Hematopoietic multipotent progenitor cell treated with erythropoietin and hydrocortisone succinate and interleukin-3 and kit ligand, for 17 days (in vitro differentiated cells): ENCODE measurements at places on chromosomes 7 and 10.
A peak's percentile ranks its signal among the peaks of the same experiment; 100 is the strongest.

GRCh38 chr10:86265895-86266259 is 100.7 kb downstream of the GRID1 start:
- DNase-seq, result no peak

DNA sequence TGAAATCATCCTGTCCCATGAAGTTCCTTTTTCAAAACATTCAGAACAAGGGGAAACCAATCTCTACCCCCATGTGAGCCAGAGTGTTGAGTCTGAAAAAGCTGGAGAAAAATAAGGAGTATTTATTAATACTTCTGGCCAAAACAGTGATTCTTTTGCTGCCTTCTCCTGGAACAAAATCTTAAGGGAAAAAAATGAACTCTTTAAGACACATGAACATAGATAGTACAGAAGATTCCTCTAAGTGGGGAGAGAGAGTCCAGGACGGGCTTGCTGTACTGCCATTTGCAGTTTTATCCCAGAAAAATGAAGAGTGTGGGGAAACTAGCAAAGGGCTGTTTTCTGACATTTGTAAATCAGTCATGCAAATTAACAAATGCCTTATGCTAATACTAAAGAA is 173.4 kb upstream of the CELF2 start:
- DNase-seq, result no peak

DNA sequence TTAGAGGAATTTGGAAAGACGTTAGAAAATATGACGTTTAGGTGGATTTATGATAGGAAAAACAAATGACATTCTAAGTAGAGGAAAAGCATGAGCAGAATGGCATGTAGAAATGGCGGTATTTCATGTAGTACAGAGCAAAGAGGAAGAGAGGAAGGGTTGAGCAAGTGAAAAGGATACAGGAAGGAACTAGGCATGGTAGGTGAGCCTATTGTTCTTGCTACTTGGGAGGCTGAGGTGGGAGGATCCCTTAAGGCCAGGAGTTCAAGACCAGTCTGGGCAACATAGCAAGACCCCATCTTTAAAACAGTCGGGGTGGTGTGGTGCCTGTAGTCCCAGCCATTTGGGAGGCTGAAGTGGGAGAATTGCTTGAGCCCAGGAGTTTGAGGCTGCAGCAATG is 1.2 kb downstream of the GTPBP10 start:
- DNase-seq, result no peak

DNA sequence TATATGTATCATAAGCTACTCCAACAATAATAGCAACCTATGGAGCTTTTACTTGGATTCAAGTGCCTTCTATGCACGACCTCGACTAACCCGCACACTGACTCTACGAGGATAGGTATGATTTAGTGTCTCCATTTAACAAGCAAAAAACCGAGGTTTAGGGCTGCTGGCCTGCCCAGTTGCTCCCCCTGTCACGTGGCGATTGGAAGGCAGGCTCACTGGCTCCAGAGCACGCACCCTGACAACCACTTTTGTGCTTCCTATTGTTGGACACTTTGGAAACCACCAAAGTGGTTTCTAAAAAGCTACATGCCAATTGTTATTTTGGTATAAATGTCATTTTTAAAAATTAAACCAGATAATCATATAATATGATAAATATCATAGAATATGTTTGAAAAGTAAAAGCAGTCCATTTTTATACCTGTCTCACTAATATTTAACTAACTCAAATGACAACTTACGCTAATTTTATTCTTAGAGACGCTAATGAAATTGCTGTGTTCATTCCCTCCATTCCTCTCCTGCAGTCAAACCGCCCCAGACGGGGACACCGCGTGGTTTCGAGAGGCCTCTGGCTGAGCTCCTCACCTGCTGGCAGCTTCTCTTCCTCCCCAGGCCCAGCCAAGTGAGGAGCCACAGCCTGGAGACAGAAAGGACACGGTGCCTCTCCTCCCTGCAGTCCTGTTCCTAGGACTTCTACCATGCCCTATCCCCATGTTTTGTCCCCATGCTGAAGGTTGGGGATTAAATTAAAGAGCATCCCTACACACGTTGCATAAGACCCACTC is 22.2 kb upstream of the RHEB start:
- no peak for DNase-seq

GRCh38 chr7:112162142-112162766 is 43.9 kb downstream of the DOCK4 start:
- no peak for DNase-seq

DNA sequence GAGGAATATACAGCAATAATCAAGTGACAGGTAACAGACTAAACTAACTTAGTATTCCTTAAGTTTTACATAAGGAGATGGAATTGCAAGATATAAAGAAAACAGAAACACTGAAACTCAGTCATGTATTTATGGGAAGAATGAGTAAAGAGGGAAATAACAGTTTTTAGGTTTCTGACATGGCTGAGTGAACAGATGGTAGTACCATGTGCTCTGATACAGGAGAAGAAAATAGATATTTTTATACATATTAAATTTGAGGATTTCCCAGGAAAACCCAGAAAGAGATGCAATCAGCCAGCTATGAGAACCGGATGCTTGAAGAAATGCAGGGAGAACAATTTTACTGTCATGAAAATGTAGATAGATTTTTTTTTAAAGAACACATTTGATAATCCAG is 669.5 kb upstream of the GRM3 start:
- DNase-seq, result no peak

- peak; percentile 44 for DNase-seq
Observed at GRCh38 chr7:27576360-27576944, 86.2 kb downstream of the HIBADH start.

GRCh38 chr10:11910102-11910501 is 86.9 kb downstream of the PROSER2 start:
- no peak for DNase-seq

DNA sequence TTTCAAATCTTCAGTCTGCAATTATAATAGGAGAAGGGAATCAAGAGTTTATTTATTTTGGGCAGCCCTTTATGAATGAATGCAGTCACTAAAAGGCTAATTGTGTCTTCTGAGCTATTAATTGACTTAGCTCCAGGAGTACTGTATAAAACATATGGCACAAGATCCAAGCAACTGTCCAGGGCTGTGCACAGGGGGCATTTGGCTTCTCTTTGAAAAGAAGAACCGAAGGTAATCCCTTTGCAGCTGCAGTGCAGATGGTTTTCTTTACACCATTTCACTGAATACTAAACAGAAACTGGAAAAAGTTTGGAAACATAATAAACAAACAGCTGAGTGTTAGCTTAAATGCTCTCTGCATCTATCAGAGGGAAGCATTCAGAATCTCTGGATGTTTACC is 282.6 kb upstream of the LRRN3 start:
- no peak for DNase-seq

DNA sequence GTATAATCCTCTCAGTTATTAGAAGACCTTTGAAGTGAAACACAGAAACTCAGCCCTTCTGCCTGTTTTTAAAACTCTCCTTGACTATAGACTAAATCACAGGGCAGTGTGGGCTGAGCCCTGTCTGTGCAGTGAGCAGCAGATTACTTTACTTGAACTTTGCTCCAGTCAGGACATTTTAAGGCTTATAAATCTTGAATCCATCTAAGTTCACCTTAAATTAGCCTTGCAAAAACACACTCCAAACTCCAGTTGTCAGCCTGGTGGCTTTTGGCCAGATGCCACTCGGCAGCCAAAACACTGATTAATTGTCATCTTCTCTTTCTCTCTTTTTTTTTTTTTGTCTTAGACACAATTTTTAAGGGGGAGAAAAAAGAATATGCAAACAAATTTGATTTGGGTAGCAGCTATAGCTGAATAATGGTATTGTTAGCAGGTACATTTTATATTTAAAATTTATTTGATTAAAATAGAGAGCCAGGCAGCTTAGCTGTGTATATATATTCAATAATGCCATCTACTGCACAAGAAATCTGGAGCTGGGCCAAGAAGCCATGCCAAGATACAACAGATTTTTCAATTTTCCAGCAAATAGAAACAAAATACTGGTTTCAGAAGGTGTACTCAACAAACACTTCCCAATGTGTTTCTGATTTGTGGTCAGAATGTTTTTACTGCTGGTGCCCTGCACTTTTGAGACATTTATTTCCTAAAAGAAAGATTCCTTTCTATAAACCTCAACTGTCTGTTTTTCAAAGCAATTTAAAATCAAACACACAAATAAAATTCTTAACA is 247.7 kb downstream of the TFEC start:
- DNase-seq, result no peak

DNA sequence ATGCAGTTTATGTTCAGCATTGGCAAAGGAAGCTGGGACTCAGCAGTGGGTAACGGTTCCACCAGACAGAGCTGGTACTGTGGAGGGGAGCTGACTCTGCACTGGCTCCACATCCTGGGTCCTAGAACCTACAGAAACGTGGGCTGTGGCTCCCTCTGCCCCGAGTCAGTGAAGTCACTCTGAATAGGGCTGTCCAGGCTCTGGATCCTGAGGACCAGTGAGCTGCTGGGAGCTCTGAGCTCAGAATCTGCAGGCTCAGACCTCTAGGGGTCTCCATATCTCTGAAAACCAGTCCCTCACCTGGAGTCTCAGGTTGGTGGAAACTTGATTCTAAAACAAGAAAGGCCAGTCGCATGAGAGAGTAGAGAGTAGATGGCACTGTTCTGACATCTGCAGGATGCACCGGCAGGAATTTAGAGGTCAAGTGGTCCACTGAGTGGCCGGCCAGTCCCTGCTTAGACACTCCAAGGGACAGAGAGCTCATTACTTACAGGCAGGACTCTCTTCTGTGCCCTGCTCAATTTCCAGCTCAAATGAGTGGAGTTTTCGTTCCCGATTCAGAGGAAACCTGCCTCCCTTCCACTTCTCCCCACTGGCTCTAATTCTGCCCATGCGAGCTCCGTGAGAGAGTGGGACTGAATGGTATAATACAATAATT is 18.6 kb downstream of the NPFFR1 start:
- no peak for DNase-seq

- DNase-seq, result no peak
Observed at GRCh38 chr7:23210506-23210905, 28.7 kb downstream of the NUP42 start.

DNA sequence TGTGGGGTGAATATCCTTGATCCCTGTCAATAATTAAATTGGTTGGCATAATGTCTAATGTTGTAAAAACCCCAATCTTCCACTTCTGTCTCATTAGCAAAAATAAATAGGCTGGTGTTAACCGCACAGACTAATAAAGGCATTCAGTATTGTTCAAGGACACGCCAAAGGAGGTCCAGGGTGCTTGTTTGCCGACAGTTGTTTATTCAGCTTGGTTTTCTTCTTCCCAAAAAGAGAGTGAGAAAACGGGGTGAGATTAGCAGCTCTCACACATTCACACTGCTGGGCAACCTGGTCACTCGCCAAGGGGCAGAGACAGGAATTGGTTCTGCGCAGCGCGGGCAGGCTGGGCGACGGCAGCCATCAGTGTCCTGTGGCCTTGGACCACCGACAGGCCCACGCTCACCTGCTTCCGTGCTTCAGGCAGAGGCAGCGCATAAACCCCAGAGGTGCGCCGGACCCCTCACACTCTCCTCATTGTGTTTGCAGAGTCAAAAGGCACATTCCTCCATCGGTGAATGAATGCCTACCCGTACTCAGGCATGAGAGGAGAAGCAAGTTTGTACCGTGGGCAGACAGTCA is 26.2 kb upstream of the LMBR1 start:
- no peak for DNase-seq

DNA sequence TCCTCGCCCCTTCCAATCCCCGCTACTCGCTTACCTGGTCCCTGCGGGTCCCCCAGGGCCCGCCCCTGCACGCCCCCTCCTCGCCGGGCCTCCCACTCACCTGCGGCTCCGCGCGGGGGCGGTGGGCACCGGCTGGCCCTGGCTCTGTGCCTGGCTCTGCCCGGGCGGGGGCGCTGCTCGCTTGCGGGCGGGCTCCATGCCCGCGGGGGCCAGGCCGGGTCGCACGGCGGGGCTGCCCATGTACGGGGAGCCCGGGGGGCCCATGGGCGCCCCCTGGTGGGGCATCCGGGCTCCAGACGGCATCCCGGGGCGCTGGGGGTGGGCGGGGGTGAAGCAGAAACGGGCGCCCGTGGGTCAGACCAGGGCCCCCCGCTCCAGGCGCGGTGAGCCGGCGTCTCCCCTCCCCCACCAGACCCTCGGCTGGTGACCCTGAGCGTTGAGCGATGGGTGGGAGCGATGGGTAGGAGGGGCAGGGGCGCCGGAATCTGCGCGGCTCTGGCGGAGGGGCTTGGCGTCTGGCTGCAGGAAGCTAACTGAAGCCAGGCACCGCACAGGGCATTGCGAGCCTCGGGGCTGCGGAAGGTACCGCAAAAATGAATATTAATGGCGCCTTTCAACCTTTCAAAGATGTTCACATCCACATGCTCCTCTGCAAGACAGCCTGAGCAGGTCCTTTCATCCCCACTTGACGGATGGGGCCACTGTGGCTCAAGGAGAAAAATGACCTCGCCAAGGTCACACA is 3.0 kb downstream of the SMARCD3 start:
- peak; percentile 53 for DNase-seq

DNA sequence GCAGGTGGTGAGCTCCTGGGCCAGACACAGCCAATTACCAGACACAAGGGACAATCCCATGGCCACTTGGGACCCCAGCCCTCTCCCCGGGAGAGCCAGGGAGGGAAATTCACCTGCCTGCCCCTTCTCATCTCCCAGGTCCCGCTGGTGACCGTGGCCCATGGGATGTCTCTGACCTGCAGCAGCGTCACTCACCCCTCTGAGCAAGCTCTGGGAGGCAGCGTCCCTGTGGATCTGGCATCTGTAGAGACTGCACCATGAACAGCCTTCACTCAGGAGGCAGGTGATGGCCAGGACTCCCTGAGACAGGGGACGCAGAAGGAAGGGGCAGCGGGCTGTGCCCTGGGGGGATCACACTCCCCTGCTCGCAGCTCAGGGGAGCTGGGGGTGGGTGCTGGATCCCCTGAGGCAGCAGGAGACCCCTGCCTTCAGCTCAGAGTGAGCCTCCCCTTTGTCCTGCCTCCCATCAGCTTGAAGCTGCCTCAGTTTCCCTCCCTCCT is 90.8 kb downstream of the FOXL3 start:
- DNase-seq, result no peak

DNA sequence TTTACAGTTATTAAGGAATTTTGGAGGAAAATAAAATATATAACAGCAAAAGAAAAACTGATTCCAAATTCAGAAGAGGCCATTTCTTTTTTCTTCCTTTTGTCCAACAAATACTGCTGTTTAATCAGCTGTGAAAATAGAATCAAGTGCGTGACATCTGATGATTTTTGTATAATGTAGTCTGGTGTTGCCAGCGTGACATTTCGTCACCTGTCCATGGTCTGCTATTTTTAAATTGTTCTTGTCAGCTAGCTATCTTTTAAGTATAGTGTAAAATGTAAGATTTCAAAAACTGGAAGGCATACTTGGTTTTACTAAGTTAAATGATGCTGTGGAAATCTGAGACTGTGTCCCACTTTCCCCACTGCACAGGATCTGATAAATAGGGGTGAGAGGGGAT is 105.9 kb downstream of the CPEB3 start:
- DNase-seq, result no peak

DNA sequence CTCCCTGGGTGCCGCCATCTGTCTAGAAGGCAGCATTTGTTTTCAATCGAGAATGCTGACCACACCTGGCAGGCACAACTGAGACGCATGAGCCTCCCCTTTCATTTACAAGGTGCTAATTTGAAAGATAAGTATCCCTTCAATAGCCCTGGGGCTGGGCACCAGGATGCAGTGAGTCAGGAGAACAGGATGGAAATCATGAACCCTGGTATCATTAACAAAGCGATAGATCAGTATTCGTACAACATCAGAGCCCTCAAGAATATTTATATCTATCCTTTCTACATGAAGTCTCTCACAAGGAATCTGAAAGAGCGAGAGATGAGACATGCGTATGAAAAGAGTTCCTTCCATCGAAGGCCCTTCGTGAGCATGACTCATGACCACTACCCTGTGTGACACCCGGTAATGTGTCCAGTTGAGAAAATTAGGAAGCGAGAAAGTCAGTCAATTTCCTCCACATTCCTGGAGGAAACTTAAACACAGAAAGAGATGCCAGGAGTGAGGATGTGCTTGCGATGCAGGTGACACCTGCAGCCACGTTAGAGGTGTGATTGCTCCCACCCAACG is 123.1 kb upstream of the PITRM1 start:
- no peak for DNase-seq
